Cerebellar nuclear complex (tissue), 1 donor: ENCODE measurements at places on chromosomes 1 and 21.

DNA sequence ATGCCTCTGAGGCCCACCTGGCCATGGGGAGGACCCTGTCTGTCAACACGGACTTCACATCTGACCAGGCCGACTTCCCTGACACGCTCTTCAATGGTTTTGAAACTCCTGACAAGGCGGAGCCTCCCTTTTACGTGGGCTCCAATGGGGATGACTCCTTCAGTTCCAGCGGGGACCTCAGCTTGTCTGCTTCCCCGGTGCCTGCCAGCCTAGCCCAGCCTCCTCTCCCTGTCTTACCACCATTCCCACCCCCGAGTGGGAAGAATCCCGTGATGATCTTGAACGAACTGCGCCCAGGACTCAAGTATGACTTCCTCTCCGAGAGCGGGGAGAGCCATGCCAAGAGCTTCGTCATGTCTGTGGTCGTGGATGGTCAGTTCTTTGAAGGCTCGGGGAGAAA is 101.8 kb downstream of the ADARB1 start:
- no peak for DNase-seq

GRCh38 chr21:21137986-21138385 is 139.8 kb downstream of the NCAM2 start:
- no peak for DNase-seq

DNA sequence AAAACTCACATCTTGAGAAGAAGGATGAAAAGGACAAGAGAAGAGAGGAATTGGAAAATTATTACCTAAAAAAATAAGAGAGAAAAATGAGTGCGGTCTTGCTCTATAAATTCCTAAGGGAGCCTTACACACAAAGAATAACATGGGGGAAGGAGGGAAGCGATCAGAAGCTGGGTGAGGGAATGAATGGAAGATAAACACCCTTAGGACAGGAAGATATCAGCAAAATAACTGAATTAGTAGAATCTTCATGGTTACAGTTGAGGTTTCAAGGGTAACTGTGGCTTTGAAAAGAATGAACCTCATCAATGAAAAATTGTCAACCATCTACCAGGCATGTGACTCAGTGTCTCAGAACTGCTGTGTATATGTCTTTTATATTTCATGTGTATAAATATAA is 192.5 kb upstream of the FOXD3 start:
- no peak for DNase-seq

DNA sequence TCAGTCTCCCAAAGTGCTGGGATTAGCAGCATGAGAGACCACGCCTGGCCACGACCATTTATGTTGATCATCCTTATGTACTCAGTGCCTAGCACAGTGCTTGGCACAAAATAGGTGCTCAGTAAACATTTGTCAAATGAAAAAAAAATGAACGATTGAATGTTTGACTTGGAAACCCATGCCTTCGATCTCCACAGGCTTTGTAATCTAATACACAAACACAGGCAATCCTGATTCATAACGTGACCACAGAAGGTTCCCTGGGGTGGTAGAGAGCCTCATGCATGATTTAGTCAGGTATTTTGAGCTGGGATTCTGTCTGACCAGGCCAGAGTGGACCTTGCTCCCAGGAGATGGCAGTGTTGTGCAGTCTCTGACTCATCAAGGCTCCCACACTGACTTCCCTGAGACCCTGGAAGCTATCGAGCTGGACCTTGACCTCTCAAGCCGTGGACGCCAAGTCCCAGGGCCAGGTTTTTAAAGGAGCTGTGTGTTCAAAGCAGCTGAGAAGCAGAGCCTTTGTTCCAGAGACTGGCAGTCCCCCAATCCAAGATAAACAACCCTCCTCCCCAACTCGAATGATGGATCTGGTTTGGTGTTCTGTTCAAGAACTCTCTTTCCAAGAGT is 81.1 kb downstream of the PGM1 start:
- DNase-seq: no peak

- no peak for DNase-seq
Measured at GRCh38 chr1:177798614-177799013, 171.2 kb downstream of the SEC16B start.

DNA sequence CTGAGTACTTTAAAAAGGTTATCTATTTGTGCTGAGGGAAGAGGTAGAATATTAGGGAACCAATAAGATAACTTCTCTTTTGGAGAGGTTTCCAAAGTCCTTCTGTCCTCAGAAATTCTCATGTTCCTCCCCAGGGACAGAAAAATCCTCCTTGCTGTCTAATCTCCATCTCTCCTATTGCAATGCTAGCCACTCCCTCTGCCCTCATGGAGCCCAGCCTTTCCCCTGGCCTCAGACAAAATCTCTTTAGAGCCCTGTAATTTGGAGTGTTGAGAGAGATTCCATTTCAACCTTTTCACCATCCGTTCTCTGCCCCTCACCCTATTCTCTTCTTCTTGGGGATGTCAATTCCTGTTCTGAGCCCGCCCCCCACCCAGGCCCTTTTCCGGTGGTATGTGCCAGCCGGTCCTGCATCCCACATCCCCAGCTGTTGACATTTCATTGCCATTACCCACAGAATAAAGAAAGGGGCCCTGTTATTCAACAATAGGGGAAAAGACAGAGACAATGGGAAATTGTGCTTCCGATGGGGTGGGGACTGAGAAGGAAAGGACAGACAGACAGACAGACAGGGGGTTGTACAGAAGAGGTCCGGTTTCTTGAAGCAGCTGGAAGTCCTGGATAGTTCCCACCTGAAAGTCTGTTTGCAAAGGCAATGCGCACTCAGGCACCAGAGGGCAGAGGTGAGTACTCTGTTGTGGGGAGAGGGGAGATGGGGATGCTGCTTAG is at the start of gene HAPLN2:
Gene HAPLN2, plus strand, starts transcription at position 563 of the 729 bp plus-strand sequence. CDS start 4,076 bp downstream, outside the sequence.
- DNase-seq: no peak

GRCh38 chr21:35609263-35609662 is 451.1 kb downstream of the SETD4 start:
- no peak for DNase-seq

- no peak for DNase-seq
Measured at GRCh38 chr1:109188200-109188599, 25.5 kb upstream of the SARS1 start.

- DNase-seq: no peak
Measured at GRCh38 chr1:85467929-85468540, 3.1 kb upstream of the DDAH1 start.

DNA sequence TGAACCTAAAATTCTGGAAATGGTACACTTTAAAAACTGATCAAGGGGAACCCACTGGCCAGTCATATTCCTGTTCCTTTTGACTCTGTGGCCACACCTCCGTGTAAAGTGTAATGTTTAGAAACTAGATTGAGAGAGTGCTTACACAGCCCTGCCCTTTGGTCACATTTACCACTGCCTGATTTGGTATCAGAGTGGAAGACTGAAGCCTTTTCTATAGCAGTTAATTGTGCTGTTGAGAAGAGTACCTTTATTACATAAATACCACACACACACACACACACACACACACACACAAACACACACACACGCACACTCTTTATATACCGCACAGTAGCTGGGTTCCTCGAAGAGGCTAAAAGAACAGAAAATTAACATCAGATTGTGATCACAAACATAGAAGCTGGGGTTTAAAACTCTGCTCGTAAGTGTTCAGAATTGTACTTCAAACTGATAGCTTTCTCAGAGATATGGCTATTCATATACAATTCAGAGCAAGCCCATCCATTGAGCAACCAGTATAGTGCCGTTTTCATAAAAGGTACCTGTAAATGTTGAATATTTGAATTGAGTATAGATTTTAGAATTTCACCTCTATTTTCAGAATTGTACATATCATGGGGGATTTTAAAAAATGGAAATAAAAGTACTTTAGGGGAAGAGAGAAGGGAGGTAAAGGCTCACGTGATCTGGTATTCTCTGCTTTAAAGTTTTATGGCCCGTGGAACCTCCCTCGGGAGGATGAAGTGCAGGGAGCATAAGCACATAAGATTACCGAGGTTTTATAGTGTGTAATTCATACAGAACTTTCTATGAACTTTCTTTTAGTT is 37.5 kb downstream of the CAMTA1 start:
- DNase-seq: no peak

GRCh38 chr1:222877854-222878253 is 63.0 kb downstream of the DISP1 start:
- no peak for DNase-seq

DNA sequence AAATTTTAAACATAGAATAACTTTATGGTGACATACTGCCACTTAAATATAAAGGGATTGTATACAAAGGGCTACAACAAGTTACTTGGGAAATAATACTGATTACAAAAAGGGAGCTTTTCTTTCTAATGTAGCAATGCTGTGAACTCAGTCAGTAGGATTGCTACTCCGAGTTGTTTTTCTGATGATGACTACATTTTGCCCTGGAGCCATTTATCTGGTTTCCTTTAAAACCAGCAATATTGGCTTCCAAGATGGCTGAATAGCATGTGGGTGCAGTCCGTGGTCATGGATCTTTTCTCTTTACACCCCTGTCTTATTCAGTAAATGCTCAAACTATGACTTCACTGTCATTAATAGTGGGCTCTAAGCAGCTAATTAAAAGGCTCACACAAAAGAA is 92.6 kb upstream of the NEK7 start:
- DNase-seq: no peak

- no peak for DNase-seq
Measured at GRCh38 chr21:38924954-38925353, 119.2 kb downstream of the ETS2 start.

- no peak for DNase-seq
Measured at GRCh38 chr1:203671047-203671446, 44.4 kb downstream of the ATP2B4 start.

DNA sequence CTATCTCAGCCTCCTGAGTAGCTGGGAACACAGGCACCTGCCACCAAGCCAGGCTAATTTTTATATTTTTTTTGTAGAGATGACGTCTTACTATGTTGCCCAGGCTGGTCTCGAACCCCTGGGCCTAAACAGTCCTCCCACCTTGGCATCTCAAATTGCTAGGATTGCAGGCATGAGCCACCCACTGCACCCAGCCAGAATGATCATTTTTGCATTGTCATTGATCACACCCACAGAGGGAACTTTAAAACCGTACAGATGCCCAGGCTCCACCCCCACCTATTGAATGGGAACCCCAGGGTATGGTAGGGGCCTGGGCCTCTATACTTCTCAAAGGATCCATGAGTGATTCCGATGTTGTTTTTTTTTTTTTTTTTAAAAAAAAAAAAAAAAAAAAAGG is 36.7 kb downstream of the ETNK2 start:
- DNase-seq: no peak

DNA sequence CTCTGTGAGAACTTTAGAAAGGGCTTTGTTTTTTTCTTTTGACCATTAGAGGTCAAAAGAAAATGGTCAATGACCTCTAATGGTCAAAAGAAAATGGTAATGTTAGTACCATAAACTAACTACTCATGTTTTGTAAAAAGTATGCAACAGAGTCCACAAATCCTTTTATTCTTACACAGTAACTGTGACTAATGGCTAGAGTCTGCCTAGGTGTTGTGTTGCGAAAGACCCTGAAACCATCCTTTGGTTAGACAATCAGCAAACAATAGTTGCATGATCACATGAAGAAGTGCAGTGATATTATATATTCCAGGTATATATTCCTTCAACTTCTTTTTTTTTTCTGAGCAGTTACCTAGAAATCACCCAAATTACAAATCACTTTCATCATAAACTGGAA is 40.9 kb downstream of the NEGR1 start:
- no peak for DNase-seq

GRCh38 chr21:31781737-31782136 is 49.8 kb upstream of the SCAF4 start:
- no peak for DNase-seq

DNA sequence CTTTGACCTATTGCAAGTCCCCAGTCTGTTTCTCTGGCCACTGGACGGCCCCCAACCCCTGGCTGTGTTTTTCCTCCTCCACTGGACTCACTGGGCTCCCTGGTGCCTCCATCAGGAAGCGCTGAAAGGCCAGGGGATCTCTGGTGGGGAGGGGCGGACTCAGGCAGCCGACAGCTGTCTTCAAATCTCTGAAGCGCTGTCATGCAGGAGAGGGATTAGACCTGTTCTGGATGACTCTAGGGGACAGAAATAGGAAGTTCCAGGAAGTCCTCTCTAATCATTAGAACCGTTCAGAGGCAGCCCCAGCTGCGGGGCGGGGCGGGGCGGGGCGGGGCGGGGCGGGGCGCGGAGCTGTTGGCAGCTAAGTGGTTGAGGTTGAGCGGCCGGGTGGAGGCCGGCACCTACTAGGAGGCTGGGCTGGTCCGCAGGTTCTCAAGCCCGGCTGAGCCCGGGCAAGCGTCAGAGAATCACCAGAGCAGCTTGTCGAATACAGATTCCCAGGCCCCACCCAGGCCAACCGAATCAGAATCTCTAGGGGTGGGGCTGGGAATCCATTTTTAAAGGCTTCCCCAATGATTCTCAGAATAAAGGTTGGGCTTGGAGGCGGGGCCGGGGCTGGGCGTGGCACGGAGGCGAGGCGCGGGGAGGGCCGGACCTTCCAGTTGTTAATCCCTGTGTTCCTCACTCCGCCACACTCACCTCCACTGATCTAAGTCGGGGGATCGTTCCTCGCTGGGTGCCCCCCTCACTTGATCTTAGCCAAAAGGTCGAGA is 11.4 kb upstream of the PHLDA3 start:
- DNase-seq: no peak

DNA sequence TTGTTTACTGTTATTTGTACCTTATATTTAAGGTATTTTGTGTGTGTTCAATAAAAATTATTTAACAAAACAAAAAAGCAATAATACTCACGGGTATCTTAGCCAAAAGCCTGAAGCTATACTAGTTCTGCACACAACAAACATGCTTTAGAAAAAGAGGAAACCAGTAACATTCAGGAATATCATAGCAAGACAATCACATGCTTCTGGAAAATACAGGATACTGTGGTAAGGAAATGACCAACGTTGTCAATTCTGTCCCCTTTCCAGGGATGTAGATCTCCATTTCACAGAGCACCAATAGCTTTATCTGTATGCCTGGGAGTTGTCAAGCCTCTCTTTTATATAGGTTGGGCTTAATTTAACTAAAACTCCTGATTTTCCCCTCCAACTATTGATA is 288.4 kb downstream of the SMYD3 start:
- no peak for DNase-seq

DNA sequence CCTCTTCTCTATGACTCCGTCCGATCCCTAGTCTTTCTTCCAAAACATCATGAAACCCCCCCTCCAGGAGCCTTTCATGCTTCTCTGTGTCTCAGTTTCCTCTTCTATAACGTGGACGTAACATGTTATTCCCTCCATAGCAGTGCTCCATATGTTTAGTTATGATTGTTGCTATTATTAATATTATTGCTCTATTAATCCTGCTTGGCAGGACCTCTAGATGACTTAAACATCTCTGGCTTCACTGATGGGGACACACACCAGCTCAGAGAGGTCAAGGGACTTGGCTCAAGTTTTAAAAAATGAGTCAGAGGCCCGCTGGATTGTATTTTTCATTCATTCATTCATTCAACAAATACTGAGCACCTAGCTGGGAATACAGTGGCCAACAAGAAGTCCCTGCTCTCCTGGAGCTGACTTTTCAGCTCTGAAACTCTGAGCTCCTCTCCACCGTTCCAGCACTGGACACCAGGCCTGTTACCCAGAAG is 404 bp upstream of the CPLANE2 start:
- DNase-seq: no peak

GRCh38 chr1:52204696-52205095 is 62.8 kb downstream of the ZFYVE9 start:
- DNase-seq: no peak
